ENCODE measurements at places on chromosomes 4 and X.

GRCh38 chr4:78763251-78763650, 12.9 kb upstream of the BMP2K start:
- DNase-seq, result no peak

DNA sequence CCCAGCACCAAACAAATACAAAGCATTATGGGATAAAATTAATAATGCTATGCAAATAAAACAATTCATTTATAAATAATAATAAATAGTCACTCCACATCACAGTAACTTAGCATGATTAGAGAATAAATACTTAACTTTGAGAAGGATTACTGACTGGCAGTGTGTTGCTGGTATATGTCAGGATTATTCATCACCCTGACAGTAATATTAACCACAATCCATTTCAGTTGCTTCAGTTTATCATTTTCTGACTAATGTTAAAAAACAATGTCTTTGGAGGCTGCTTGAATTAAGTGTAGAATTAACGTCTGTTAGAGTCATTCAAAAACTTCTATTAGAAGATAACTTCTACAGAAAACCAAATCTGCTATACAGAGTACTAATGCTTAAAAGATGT, 124.1 kb upstream of the MAB21L2 start:
- DNase-seq, result no peak

GRCh38 chr4:54054501-54054900, 9.9 kb downstream of the CHIC2 start:
- DNase-seq, result no peak

DNA sequence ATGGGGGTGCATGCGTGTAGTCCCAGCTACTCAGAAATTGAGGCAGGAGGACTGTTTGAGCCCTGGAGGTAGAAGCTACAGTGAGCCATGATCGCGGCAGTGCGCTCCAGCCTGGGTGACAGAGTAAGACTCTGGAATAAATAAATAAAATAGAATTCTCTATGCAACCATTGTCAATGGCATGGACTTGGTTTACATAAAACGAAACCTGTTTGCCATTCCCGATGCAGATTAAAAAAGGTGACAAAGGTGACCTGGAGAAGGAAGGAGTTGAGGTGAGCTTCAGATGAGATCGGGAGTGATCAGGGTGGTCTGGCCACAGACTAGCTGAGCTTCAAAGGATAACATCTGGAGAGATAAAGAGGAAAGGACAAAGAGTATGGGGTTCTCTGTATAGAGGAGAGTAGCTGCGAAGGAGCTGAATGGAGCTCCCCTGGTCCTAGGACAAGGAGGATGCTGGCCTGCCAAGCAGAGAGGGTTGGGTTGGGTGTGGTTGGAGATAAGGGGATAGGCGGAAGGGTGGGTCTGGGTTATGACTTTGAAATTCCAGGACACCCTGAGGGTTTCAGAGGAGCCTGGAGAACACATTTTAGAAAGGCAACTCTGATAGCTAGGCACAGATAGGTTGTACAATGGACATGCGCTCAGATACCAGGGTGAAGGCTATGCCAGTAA, 98.6 kb downstream of the RBM47 start:
- no peak for DNase-seq

DNA sequence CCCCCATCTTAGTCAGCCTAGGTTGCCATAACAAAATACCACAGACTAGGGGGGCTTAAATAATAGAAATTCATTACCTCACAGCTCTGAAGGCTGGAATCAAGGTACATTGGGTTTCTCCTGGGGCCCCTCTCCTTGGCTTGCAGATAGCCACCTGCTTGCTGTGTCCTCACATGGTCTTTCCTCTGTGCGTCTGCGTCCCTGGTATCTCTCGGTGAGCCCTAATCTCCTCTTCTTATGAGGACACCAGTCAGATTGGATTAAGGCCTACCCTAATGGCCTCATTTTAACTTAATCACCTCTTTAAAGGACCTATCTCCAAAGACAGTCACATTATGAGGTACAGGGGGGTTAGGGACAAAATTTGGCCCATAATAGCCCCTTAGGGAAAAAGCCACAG, 98.0 kb downstream of the SH3KBP1 start:
- DNase-seq, result no peak

DNA sequence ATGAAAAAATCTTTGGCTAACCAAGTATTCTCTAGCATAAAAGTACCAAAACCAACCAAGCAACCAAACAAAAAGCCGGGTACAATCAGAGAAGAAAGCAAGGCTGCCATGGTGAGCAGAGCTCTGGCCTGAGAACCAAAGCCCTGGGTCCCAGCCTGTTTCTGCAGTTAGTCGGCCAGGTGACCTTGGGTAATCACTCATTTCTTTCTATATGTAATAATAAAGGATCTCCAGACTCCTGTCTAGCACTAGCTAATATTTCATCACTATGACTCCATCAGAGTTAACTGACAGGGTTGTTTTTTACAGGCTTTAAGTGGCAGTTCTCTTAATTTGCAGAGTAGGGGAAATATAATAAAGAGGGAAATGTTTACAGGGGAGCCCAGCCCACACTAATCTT, 34.0 kb upstream of the RASGEF1B start:
- DNase-seq, result no peak

DNA sequence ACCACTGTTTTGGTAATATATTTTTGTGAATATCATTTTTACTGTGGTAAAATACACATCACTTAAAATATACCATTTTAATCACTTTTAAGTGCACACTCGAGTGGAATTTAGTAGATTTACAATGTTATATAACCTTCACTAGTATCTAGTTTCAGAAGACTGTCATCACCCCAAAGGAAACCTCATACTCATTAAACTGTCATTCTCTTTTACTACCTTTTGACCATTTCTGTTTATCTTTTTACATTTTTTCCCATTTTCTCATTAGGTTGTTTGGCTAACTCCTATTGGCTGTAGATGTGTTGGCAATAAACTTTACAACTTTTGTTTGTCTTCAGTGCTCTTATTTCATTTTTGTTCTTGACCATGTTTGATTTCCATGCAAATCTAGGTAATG, 1168.3 kb upstream of the PCDH7 start:
- DNase-seq, result no peak

DNA sequence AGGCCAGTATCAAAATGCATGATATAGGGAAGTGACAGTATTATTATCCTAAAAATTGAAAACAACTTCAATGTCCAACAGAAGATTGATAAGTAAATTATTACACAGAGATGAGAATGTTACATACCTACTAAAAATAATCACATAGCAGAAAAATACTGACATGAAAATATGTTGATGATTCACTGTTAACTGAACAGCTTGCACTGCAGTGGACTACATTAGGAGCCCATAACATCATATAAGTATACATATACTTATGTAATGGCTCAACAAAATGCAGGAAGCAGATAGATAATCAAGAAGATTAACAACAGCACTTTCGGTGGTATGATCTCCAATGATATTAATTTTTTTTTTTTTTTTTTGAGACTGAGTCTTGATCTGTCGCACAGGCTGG, 7.1 kb downstream of the CLOCK start:
- no peak for DNase-seq

GRCh38 chrX:21747558-21747957, 10.4 kb downstream of the SMPX start:
- no peak for DNase-seq

DNA sequence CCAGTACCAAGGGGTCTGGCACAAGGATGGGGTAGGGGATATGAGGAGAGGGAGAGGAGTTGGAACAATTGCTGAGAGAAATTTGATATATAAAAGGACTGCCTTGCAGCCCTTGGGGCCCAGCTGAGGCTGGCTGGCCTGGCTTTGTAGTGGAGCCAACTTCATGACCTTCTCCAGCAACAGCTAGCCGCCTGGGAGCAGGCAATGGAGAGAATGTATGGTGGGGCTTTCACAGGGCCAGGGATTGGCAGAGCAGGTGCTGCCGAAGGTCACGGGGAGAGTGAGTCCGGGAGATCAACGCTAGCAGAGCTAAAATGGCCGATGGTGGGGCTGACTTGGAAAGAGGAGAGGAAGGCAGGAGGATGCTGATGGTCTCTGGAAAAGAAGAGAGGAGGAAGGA, 120.4 kb upstream of the SMIM10 start:
- DNase-seq, result no peak

All from stimulated activated CD8-positive, alpha-beta memory T cell treated with anti-CD3 and anti-CD28 coated beads, Interleukin-4, amount 100 ng/mL, for 1 hour (primary cell).